Muscle of arm (tissue), 14 donors: ENCODE measurements at places on chromosomes 5 and 9. TPM values are rescaled to one million over a fixed set of nuclear protein-coding genes. Genes with fewer than 3 reads are reported as not detected.

- no peak for DNase-seq
These were observed 171.5 kb downstream of the NXNL2 start for GRCh38 chr9:88706193-88707113.

BARHL1 gene
- not detected for polyA plus RNA-seq

GRCh38 chr9:32709871-32710270, 73.5 kb upstream of the TMEM215 start:
- DNase-seq = no peak

MAMDC2 gene
- polyA plus RNA-seq = 7.3 TPM

- DNase-seq = no peak
These were observed 702 bp downstream of the TMEM8B start for GRCh38 chr9:35829764-35830096.

CEMIP2 gene
- polyA plus RNA-seq = not detected

PCDHA4 gene
- polyA plus RNA-seq = not detected

TRIM41 gene
- 15.1 TPM for polyA plus RNA-seq

EQTN gene
- not detected for polyA plus RNA-seq

GRCh38 chr5:147307170-147307569, 72.3 kb downstream of the STK32A start:
- DNase-seq = no peak

DNA sequence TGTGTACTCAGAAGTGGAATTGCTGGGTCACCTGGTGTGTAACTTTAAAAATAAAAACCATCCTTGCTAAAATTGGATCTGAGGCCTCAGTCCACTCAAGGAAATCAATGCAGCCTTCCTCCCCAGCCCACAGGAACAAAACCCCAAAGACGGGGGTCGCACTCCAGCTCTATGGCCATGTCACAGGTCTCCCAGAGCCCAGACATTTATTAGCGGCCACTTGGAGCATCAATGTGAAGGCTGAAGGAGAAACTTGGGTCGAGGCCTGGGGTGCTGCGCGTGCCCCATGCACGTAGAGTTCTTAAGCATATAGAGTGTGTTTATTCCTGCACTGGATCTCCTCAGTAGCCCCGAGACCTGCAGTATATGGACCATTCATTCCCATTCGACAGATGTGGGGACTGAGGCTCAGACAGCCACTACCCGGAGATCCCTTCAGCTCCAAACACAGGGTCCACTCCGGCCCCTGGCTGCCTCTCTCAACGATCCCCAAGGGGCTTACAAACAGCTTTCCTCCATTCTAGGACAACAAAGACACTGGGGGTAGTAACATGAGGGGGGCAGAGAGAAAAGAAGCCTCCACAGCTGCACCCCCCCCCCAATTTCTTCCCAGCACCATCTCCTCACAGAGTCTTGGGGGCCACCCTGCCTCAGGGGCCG, 14.3 kb upstream of the OLFM1 start:
- no peak for DNase-seq

OR13C2 gene
- not detected for polyA plus RNA-seq

DNA sequence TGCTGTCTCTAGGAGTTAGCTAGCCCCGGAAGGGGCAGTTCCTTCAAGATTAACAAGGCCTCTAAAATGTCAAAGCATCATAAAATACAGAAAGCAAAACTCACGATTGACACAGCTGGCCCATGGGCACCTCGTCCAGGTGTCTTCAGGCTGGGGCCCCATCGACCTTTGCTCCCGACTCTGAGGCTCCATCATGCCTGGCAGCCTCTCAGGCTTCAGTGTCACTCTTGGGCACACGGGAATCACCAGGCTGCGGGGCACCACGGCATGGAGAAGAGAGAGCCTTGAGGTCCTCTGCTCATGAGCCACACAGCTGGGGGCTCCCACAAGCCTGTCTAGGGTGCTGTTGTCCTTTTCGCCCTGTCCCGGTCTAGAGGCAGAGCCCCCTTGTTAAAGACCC, 161.2 kb downstream of the GAPVD1 start:
- DNase-seq = no peak

DNA sequence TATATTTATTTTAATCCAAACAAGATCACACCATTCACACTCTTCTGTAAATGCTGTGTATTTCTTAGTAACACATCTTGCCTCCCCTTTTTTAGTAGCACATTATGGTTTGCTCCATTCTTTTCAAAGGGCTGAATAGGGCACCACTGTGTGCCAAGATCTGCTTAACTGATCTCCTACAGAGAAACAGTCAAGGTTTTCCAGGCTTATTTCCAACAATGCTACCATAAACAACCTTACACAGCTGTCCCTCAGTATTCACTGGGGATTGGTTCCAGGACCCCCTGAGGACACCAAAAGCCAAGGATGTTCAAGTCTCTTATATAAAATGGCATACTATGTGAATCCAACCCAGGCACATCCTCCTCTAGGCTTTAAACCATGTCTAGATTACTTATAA, 16.5 kb downstream of the GOLM1 start:
- no peak for DNase-seq

PCSK1 gene
- not detected for polyA plus RNA-seq

DNA sequence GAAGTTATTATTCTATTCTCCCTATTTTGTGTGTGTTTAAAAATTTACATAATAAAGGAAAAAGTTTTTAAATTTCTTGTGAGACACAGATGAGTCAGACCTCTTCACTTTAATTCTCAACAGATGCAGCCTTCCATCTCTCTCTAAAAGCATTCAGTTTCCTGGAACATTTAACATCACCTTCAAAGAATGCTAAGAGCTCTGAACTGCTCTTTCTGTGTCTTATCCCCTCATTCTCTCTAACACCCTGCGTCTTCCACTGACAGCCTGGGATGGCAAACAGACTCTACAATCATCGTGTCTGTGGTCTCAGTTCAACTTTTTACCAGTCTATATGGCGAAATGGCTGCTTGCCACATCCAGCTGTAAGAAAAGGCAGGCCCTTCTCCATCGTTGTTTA, 173.0 kb downstream of the HINT1 start:
- peak; percentile 26 for DNase-seq

PRR16 gene
- 11.8 TPM for polyA plus RNA-seq

GRCh38 chr5:133232435-133232834, 180.6 kb downstream of the HSPA4 start:
- DNase-seq = no peak

- no peak for DNase-seq
These were observed 16.0 kb downstream of the TMEM174 start for GRCh38 chr5:73188764-73189531.

DNA sequence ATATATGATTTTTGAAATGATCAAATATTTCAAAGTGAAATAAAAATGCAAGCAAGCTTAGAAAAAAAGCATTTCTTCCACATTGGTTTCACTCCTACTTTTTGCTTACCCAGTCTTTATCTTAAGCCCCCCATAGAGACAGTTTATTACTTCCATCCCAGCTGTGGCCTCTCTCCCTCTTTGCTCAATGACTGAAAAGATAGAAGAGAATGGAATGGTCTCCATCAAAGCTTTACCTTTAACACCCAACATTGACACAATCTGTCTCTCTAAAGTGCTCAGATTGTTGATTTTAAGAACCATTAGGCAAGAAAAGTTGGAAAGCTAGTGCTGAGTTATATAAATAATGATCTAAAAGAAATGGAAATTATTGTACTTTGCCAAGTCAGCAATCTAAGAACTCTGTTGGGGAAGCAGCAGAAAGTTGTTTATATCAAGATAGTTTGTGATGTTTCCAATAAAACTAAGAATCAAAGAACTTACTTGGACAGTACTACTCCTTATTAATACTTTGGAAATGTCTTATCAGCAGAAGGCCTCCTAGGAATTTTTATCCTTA, 277.5 kb upstream of the NREP start:
- peak; percentile 29 for DNase-seq

- DNase-seq = no peak
These were observed 31.7 kb upstream of the MSH3 start for GRCh38 chr5:80622756-80623155.

GRCh38 chr9:129781981-129782380, 21.0 kb upstream of the TOR1B start:
- no peak for DNase-seq

DNA sequence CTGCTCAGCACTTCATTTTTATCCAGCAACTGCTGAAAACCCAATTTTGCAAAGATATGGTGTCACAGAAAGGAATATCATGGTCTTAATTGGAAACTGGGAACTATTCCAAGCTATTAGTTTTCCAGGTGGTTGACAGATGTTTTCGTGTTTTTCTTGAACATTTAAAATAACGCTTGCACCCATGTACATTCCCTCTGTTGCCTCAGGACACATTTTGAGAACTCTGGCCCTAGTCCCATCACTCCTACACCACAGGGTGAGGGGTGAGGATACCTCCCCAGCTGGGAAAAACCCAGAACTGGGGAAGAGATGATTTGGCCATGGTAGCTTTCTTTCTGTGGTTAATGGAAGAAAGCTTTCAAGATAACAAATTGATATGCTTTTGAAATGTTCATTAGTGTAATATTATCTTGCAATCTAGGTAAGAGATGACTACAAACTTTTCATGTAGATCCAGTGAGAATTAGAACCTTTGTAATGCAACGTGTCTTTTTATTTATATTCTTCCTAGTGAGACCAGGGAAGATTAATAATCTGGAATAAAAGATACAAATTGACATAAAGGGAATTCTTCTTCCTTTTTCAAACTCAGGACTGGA, 627.0 kb downstream of the RAB3C start:
- DNase-seq = no peak

SLC6A3 gene
- polyA plus RNA-seq = not detected

GRCh38 chr5:108487951-108488350, 106.1 kb upstream of the FBXL17 start:
- no peak for DNase-seq

GRCh38 chr5:137292461-137293027, 206.6 kb downstream of the SPOCK1 start:
- no peak for DNase-seq

DNA sequence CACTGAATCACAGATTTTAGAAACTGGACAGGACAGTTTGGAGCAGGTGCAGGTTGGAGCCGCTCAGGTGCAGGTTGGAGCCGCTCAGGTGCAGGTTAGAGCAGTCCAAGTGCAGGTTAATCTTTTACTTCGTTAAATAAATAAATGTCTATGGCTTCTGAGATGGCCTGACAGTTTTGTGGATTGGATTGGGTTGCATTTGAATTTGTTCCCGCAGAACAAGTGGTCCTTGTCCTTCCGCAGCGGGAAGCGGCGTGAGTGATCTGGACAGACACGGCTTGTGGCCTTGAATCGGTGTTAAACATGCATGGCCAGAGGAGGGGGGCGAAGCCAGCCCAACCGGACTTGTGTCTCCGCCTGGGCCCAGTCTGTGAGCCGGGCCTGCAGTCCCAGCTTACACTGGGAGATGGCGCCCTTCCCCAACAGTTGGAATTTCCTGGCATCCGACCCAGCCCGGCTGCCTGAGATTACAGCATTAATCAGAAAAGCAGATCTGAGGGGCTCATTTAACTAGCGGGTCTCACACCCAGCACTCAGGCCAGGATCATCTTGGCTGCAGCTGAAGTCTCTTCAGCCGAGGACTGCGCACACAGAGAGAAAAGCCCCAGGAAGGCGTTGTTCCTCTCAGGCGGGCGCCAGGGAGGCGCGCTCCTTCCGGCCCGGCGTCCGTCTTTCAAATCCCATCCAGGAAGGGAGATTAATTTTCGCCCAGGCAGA, 1.5 kb upstream of the OLFM1 start:
- peak; percentile 82 for DNase-seq

DNA sequence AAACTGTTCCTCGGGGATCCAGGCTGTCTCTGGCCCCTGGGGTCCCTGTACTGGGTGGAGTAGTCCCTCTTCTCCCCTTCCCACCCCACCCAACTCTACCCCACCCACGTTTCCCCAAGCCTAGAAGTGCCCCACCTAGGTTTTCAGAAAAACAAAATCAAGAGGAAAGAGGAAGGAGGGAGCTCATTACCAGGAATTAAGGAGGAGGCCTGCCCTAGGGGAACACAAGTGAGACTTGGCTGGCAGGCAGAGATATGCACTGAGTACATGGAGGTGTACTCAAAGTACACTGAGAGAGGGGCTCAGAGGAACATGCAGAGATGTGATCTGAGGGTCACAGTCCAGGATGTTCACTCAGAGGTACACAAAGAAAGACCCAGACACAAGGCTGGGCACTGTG, 10.2 kb downstream of the AQP3 start:
- no peak for DNase-seq

DNA sequence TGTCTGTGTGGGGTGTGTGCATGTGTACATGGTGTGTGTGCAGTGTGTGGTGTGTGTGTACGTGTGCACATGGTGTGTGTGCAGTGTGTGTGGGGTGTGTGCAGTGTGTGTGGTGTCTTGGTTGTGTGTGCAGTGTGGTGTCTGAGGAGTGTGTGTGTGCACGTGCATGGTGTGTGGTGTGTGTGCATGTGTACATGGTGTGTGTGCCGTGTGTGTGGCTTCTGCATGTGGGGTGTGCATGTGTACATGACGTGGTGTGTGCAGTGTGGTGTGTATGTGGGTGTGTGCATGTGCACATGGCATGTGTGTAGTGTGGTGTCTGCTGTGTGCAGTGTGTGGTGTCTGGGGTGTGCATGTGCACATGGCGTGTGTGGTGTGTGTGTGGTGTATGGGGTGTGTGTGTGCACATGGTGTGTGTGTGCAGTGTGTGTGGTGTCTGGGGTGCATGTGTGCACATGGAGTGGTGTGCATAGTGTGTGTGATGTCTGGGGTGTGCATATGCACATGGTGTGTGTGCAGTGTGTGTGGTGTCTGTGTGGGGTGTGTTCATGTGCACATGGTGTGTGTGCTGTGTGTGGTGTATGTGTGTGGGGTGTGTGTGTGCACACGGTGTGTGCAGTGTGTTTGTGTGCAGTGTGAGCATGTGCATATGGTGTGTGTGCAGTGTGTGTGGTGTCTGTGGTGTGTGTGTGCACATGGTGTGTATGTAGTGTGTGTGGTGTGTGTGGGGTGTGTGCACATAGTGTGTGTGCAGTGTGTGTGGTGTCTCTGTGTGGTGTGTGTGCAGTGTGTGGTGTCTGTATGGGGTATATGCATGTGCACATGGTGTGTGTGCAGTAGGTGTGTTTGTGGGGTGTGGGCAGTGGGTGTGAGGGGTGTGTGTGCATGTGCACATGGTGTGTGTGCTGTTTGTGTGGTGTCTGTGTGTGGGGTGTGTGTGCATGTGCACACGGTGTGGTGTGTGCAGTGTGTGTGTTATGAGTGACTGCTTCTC, 40.6 kb upstream of the ZNG1F start:
- no peak for DNase-seq

DNA sequence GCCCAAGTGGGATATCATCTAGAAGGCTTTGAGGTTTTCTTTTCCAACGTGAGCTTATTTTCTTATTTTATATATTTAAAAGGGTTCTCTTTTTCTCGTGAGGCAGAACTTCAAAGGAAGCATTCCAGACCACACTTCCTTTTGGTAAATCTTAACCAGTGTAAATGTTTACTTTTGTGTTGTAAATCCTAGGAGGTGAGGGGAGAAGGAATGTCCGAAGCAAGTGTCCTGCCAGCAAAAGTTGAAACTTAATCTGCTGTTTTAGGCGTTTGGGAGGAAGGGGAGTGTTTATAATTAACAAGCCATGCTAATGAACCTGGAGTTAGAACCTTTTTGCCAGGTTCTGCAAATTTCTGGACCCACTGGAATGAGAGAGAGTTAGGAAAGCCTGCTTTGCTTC, 37.9 kb downstream of the WWC1 start:
- DNase-seq = no peak
